ENCODE measurements at places on chromosomes 11 and 22. TPM values are rescaled to one million over a fixed set of nuclear protein-coding genes. Genes with fewer than 3 reads are reported as not detected.

GRCh38 chr11:126797457-126798169 lies 203.0 kb downstream of the KIRREL3 start:
- DNase-seq, result no peak
- H3K4me3 ChIP-seq, result no peak overlapping the region
- no peaks in the 10 kb centered on the region for H3K4me1 ChIP-seq
- H3K27me3 ChIP-seq, result peaks cover 2% of the 10 kb centered on the region
- H3K27ac ChIP-seq, result no peak overlapping the region

GRCh38 chr11:31487848-31488247 lies 21.6 kb downstream of the IMMP1L start:
- H3K4me3 ChIP-seq, result no peak overlapping the region
- H3K27me3 ChIP-seq, result no peaks in the 10 kb centered on the region
- H3K4me1 ChIP-seq, result no peaks in the 10 kb centered on the region
- no peak overlapping the region for H3K27ac ChIP-seq
- peaks cover 7% of the 10 kb centered on the region for H3K36me3 ChIP-seq

Gene C11orf42
- not detected for total RNA-seq

Gene SELENOH
- 176 TPM for total RNA-seq

Gene NCAPD3
- 115 TPM for total RNA-seq

Gene PISD
- 25.4 TPM for total RNA-seq

All from activated naive CD8-positive, alpha-beta T cell treated with anti-CD3 and anti-CD28 coated beads, Interleukin-2, amount 10 ng/mL, durations not matched to agents 7 days and 5 days (primary cell).